ENCODE measurements at places on chromosomes 1 and 21. TPM values are rescaled to one million over a fixed set of nuclear protein-coding genes. Genes with fewer than 3 reads are reported as not detected.

Gene ZSWIM5
- 1.6 TPM for total RNA-seq

Gene CHIA
- total RNA-seq, result not detected

Gene KRTAP19-3
- not detected for total RNA-seq

Gene TMEM54
- 165 TPM for total RNA-seq

Gene NES
- total RNA-seq, result 0.03 TPM

Gene LY9
- not detected for total RNA-seq

Gene C8B
- not detected for total RNA-seq

Gene DNAJC28
- total RNA-seq, result not detected

Gene PLA2G4A
- 13.0 TPM for total RNA-seq

Gene AIRE
- total RNA-seq, result not detected

Gene NHLH2
- total RNA-seq, result not detected

Gene AGBL4
- not detected for total RNA-seq

Gene MTF2
- total RNA-seq, result 3.6 TPM

Gene BTBD19
- total RNA-seq, result 1.9 TPM

Gene FAAH
- 10.9 TPM for total RNA-seq

Gene EIF3I
- 448 TPM for total RNA-seq

Gene KRTAP13-3
- total RNA-seq, result not detected

Gene IL22RA1
- 0.68 TPM for total RNA-seq

Gene LRRC3
- total RNA-seq, result not detected

Gene NAV1
- 21.7 TPM for total RNA-seq

Gene LCE2B
- total RNA-seq, result not detected

Gene CLCA2
- total RNA-seq, result not detected

Gene TTC24
- total RNA-seq, result not detected

Gene TRIM45
- 11.6 TPM for total RNA-seq

Gene OPTC
- not detected for total RNA-seq

Gene C1orf185
- total RNA-seq, result not detected

Gene FAM131C
- total RNA-seq, result 2.4 TPM

Gene GJA4
- not detected for total RNA-seq

Gene CFHR2
- not detected for total RNA-seq

Gene EFNA1
- 2.5 TPM for total RNA-seq

Gene CD52
- total RNA-seq, result not detected

Gene BACE2
- total RNA-seq, result 23.5 TPM

Gene FLVCR1
- 10.3 TPM for total RNA-seq

Gene HCN3
- total RNA-seq, result 0.06 TPM

Data from Caki2 (cell line).